ENCODE measurements at places on chromosomes 11 and 22.

DNA sequence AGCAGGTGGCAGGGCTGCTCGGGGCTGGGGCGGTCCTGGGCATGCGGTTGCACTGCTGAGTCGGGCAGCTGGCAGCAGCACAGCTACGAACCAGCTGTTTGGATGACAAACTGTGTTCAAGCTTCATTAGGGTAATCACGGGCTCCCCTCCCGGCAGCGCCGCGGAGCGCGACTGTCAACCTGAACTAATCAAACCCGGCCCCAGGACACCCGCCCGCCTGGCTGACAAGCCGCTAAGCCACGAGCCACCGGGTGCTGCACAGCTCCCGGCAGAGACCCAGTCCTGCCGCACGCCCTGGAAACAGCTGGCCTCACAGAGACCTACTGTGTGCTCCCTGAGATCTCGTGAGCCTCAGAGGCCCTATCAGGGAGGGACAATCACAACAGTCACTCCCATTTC lies 60.6 kb upstream of the TCF20 start:
- DNase-seq, result no peak

DNA sequence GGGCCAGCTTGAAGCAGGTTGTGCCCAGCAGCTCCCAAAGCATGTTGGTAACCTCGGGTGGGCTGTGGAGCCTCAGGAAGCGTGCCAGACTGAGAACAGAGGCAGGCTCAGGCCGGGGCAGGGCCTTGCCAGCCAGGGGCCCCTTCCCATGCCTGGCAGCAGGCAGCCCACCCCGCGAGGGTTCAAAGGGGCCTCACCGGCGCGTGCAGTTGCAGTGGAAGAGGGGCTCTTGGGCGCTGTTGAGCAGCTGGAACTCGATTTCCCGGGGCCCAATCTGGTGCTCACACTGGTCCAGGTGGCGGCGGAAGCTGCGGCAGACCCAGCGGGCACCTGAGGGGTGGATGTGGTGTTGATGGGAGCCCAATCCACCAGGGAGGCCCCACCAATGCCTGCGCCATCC lies 3.6 kb downstream of the PLA2G3 start:
- no peak for DNase-seq

DNA sequence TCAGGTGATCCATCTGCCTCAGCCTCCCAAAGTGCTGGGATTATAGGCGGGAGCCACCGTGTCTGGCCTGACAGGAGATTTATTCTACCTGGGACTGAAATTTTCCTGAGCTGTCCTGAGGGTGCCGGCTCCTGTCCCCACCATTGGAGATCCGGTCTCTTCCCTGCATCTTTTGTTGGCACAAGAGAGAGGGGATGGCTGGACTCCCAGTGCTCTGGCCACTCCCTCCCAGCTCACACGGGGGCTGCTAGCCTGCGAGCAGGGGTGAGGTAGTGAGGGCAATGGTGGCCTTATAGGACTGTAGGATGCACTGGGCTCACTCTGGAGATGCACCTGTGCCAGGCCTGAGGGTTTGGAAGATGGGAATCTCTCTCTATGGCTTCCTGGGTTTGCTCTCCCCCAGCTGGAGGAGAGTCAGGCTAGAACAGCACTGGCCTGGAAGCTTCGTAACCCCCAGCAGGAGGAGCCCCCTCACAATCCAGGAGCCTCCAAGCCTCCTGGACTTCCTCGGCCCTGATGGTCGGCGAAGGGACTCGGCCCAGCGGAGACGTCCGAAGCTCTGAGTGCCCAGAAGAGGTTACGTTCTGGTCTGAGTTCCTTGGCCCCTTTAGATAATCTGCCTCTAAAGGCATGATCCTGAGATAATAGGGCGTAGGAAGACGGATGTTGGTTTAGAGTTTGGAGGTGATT lies 106.4 kb downstream of the NECTIN1 start:
- no peak for DNase-seq

GRCh38 chr22:22576244-22576988 lies 17.4 kb upstream of the PRAME start:
- DNase-seq, result peak; percentile 52

GRCh38 chr22:21026783-21027692 lies 5.3 kb downstream of the SLC7A4 start:
- peak; percentile 55 for DNase-seq

DNA sequence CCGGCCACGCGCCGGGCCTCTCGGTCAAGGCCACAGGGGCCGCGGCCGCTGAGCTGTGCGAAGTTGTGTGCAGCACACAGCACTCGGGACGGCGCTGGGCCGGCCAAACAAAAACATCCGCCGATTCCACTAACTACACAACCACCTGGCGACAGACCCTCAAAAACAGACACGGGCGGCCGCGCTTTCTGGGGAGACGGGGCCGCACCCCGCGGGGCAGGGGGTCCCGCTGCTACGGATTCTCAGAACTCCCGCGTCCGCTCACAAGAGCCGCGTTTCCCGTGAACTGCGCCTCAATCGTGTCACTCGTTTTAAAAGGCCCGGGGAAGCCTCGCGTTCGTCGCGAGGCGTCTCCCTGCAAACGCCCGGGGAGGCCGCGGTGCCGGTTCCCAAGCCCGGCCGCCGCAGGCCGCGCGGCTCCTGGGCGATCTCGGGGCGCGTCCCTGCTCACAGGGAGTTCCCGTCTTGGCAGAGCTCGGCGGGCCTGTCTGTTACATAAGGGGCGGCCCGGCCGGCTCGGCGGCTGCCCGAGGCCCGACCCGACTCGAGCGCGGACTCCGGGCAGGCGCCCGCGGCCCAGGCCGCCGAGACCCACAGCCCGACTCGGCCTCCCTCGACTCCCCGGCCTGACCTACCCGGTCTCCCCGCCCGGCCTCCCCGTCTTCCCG lies 936 bp downstream of the BRD1 start:
- DNase-seq, result no peak

- no peak for DNase-seq
These were observed 56.8 kb upstream of the GRIA4 start for GRCh38 chr11:105553025-105553424.

DNA sequence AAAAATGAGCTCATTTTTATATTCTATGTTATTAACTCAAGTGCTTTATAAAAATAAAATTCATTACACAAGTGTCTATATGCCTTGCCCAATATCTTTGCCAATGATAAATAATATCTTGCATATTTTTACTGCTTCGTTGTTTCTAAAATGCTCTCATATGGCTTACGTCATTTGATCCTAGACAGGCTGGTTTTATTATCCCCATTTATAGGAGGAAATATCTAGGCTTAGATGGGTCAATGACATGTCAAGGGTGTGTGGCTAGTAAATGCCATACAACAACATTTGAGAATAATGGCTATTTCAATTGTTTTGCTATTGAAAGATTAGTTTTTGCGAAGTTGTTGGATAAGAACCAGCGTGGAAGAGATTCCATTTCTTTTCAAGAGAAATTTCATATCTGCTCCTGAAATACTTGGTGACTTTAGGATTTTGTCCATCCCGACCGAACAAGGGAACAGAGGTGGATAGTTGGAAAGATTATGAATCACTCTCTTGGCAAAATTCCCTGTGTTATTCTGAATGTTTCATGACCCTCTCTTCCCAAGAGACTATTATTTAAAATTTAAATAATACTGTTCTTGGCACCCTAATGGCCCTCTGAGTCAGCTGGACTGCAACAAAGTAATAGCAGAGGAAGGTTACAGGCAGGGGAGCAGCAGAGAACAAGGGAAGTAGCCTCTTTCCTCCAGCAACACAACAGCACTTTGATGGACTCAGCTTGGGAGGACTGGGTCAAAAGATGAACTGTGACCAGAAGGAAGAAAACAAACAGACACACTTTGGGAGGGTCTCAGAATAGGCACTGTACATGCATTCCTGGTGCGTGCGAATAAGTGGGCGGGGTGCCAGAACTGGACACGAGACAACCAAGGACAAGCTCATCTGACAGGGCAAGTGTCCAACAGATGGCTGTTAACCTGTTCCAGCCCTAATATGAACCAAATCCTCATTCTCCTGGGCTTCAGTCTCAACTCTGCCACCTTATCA lies 94.5 kb downstream of the ME3 start:
- peak; percentile 64 for DNase-seq

- DNase-seq, result peak; percentile 47
These were observed 43.2 kb downstream of the PANX1 start for GRCh38 chr11:94171693-94172440.

DNA sequence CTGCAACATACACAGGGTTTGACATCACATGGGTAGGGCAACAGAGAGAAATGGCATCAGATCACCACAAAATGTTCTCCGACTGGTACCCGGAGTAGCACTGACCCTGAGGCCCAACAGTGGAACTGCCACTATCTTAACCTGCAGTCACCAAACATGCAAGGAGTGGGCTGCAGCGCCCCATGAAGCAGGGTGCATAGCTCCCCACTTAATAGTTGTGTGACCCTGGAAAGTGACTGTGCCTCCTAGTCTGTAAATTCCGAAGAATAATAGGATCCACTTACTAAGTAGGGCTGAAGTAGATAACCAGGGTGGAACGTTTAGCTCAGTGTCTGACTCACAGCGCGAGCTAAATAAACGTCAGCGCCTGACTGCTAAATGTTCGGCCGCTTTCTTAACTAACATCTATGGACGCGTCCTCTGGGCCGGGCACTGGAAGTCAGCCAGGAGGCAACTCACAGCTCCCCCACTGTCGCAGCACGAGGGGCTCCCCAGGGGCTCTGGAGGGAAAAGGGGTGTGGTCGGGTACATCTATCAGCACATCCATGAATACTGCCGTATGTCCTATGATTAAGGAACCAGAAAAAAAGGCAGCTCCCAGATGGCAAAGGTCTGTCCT lies 777 bp downstream of the LTO1 start:
- peak; percentile 87 for DNase-seq

DNA sequence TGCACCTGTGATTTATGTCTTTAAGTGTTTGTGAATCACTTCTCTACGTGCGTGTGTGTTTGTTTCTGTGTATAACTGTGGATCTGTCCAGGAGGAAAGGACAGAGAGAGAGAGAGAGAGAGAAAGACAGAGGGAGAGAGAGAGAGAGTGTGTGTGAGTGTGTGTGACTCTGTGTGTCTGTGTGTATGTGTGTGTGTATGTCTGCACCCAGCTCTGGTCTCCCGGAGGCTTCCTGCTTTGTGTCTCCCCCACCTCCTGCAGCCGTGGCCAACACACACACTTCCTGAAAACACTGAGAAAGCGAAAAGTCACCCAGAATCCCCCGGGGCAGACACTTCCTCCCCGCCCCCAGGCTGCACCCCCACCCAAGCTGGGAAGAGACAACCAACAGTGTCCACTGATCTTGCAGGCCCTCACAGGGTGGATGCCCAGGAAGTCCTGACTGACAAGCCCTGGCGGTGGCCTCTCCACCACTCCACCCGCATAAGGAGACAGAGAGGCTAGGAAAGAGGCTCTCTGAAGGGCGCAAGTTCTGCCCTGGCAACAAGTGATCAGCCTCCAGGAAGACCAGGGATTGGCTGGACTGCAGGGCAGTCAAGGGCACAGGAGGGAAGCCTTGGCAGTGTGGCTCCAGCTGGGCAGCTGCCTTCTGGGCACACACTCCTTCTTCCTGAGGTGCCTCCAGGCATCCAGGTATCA lies 30.0 kb downstream of the ARAP1 start:
- DNase-seq, result peak; percentile 99

DNA sequence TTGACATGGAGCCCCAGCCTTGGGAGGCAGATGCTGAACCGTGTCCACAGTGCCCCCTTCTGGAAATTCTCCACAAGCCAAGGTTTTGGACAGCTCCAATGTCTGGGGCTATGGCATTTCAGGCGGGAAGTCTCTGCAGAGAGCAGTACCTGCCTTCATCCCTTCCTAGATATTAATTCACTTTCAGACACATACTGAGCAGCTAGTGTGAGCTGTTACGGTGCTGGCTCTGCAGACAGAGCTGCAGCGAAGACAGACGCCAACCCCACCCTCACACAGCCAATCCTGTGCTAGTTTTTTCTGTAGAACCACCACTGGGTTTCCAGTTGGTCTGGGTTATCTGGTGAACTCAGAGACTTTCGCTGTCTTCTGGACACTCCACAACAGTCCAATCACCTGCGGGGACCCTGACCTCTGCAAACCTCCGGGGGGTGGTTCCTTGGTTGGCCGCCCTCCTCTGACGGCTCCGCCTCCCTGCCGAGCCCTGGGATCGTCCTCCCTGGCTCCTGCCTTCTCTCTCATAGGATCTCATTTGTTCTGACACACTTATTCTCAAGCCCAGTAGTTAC lies 9.1 kb downstream of the LMF2 start:
- peak; percentile 69 for DNase-seq

DNA sequence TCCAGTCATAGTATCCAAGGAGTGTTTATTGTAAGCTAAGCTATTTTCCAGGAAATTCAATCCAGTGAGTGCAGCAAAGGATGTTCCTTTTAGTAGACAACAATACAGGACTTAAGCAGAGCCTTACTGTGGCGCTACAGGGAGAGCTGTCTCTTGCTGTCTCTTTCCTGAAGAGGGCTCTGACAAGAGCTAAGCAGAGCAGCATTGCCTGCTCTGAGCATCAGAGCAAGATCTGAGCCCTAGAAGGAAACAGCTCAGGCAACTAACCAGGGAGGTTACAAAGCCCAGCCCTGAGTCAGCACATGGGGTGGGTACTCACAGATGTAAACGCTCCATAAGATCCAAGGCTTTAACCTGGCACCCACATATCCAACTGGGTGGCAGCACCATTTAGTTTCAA lies 8.0 kb downstream of the LAYN start:
- no peak for DNase-seq

DNA sequence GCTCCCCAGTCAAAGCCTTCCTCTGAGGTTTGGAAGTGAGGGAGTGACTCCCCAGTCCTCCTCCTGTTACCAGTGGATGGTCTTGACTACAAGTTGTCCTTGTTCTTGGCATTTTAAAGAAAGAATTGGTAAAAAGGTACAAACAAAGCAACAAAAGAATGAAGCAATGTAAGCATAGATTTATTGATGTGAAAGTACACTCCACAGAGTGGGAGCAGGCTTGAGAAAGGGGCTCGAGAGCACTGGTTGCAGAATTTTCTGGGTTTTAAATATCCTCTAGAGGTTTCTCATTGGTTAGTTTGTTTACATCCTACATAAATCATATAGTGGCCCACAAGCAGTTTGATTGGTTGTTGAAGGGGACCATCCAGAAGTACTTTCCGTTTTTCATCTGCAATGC lies 22.7 kb upstream of the GLYATL1 start:
- no peak for DNase-seq

DNA sequence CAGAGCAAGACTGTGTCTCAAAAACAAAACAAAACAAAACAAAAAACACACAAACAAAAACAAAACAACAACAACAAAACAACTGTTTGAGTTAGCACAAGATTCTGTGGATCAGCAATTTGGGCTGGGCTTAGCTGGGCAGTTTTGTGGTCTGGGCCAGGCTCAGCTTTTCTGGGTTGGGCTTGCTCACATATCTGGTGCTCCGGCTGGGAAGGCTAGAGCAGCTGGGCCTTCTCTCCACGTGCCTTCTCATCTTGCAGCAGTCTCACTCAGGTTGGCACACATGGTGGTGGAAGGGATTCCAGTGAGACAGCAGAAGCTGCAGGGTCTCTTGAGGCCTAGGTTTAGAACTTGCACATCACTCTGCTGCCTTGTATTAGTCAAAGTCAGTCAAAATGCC lies 35.7 kb downstream of the EIF3F start:
- DNase-seq, result no peak

- no peak for DNase-seq
These were observed 103.8 kb upstream of the PARVA start for GRCh38 chr11:12273618-12273995.

- no peak for DNase-seq
These were observed 846 bp upstream of the STIM1 start for GRCh38 chr11:3854660-3854976.

GRCh38 chr11:115112754-115113153 lies 391.5 kb downstream of the CADM1 start:
- no peak for DNase-seq

- no peak for DNase-seq
These were observed 421.8 kb downstream of the ETS1 start for GRCh38 chr11:128165572-128165971.

- DNase-seq, result no peak
These were observed 79.8 kb downstream of the C11orf58 start for GRCh38 chr11:16818284-16818683.
